GM06990 (cell line): ENCODE measurements at places on chromosomes 3 and 15.

- no peak for DNase-seq
These were observed 73.1 kb downstream of the SATB1 start for GRCh38 chr3:18351823-18352744.

DNA sequence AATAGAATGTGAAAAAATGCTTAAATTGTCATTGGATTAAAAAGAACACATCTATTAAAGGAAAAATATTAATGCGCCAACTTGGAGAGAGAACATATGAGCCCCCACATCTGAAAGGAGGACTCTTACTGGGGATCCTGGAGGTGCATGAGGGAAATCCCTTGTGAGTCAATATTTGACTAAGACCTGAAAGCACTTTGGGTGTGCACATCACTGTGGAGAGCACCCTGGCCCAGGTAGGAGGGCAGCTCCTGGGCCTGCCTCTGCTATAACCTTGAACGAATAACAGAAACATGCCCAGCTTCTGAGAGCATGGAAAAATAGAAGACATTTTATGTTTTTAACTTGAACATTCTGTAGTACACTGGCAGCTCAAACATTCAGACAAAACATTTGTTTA is 199.8 kb downstream of the GAP43 start:
- DNase-seq, result no peak

GRCh38 chr15:89806559-89807550 is 7.8 kb downstream of the ANPEP start:
- no peak for DNase-seq

DNA sequence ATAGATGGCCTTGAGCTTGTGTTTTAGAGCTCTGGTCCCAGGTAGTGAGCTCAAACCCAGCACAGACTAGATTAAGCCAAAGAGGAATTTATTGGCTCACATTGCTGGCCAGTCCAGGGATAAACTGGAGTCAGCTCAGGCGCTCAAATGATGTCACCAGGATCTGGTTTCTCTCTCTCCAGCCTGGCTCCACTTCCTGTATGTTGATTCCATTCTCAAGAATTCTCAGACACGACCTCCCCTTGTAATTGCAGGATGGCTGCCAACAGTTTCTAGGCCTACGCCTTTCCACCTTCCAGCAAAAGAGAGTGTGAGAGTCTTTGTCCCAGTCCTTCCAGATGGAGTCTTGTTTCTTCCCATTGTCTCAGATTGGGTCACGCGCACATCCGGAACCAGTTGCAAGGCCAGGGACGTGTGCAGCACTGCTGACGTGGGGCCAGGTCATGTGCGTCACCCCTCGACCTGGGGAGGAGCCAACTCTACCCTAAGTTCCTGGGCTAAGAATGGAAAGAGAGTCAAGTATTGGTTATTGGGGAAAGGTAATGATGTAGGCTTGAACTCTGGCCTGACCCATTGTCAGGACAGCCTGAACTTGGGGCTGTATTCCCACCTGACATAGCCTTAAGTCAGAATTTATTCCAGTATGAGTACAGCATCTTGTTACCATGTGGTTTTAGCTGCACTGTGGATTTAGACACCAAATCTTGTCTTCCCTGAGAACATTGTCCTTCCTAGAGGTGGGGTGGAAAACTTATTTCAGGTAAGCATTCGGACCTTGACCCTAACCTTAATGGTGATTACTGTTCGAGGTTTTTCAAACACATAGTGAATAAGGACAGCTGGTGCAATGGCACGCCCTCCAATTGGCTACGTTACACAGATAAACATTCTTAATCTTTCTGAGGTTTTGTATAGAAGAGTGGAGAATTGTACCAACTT is 31.6 kb downstream of the CACNA1D start:
- DNase-seq, result no peak

DNA sequence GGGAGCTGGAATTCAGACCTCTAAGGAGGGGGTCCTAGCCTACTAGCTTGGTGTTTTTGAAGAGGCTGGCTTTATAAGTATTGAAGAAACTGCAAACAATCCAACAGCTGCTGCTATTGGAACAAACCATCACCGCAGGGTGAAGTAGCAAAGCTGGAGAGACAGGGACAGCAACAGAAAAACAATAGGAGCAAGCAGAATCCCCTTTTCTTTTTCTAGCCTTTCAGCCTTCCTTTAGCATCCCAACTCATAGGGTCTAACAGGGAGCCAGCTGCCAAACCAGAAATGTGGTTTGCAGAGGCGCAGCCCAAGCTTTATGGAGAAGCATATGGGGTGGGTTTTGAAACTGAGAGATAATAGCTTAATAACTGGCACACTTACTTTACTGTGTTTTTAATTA is 106.2 kb upstream of the CHMP2B start:
- no peak for DNase-seq
